ENCODE measurements at places on chromosomes 3 and 15. TPM values are rescaled to one million over a fixed set of nuclear protein-coding genes. Genes with fewer than 3 reads are reported as not detected.

- no peak for DNase-seq
These were observed 28.8 kb downstream of the CYP8B1 start for GRCh38 chr3:42846685-42847522.

DNA sequence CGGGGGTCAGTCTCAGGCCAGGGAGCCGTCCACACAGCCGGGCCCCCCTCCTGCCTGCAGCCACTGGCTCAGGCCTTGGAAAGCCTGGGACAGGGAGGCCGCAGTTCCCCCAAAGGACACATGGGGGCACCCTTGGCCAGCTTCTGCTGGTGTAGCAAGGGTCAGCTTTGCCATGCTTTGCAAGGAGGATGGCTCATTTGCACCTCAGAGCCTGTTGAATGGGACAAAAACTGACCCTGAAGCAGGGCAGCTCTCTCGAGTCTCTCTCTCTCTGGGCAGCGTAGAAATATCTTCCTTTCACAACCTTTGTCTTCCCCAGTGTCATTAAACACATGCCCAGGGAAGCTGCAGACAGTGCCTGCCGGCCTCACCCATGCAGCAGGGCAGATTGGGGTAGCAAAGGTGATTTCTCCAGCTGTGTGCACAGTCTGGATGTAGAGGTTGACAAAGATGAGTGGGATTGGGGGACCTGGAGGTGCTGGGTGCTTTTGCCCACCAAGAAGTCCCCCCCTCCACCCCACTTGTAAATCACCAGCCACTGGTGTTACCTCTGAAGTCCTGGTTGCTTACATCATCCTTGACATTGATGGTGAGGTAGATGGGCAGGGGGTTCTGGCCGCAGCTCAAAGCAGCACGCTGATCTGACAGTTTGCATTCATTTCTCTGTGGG is 17.4 kb upstream of the EHD4 start:
- DNase-seq: peak; percentile 67

GRCh38 chr3:71183549-71183948 is 400.0 kb downstream of the FOXP1 start:
- DNase-seq: no peak

IL17RB gene
- total RNA-seq: 0.25 TPM

IGSF11 gene
- not detected for total RNA-seq

C3orf20 gene
- not detected for total RNA-seq

All from NCI-H460 (cell line).